H4 (cell line): ENCODE measurements at places on chromosomes 5 and 9. TPM values are rescaled to one million over a fixed set of nuclear protein-coding genes. Genes with fewer than 3 reads are reported as not detected.

DNA sequence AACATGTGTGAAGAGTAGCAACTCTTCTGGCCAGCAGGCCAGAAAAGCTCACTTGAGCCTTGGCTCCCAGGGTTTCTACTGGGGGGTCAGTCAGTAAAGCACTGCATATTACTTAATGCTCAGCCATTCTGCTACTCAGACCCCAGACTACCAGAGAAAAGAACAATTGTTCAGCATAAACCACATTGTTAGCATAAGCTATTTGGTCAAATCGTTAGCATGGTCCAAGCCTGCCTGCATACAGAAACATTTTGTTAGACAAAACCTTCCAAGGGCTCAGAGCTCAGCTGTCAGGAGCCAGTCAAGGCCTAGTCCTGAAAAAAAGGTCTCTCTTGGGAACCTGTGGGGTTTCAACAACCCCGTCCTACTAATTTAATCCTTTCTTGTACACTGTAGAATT is 449.3 kb downstream of the PRR16 start:
- DNase-seq, result no peak

DNA sequence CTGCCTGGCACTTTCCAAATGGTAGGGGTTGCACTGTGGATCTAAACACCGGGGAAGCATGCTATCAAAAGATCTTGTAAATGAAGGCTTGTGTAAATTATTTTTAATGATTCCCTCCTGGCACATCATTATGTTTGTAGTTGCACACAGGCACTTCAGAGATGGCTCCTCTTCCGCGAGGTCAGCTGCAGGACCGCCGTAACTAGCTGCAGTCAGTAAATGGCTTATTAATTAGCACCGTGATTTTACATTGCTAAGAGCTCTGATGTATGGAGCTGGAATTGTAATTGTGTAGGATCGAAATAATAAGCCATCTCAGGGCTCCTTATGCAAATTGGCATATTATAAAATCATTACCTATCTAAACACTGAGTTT is 397.6 kb upstream of the IRX1 start:
- DNase-seq, result no peak

- DNase-seq, result no peak
Observed at GRCh38 chr9:124340219-124341069, 74.8 kb downstream of the PSMB7 start.

DNA sequence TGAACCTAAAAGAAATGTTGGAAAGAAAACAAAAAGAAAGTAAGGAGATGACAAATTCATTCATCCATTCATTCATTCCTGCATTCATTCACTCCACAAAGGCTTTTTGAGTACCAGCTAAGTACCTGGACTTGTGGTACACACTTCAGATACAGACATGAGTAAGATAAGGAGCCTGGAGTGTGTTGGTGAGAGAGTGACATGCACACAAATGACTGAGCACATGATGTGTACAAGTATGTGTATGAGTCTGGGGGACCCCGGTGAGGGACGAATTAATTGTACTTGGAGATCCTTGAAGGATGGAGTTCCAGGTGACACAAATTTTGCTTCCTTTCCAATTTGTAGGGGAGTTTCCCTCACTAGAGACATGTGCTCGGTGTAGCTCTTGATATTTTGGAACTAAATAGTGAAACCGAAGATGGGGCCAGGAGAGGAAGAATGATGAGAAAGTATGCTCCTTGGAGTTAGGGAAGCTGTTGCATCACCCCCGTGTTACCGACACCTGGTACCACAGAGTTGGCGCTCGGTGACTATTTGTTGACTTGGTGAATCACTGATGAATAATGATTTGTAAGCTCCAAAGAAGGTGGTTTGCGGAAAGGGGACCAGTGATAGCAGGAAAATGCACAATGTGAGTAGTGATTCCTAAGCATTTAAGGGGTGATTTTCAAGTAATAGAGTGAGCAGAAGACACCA is 509.8 kb downstream of the CCDC171 start:
- peak; percentile 19 for DNase-seq

GRCh38 chr9:130359819-130360218 is 84.9 kb upstream of the ASS1 start:
- no peak for DNase-seq

DNA sequence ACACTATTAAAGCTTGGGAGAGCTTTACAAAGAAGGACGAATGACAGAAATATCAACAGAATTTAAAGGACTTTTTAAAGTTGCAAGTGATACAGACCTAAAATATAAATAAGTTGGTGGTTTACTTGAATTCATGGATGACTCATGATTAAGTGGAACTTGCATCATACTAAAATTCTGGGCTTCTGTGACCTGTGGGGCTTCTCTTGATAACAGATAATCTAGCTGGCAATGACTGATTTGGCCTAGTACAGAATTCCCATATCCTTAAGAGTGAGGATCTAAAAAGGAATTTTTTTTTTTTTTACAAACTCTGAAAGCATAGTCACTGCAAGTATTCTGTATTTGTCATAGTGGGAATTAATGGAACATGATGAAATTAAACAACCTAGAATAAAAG is 543.7 kb upstream of the SGCD start:
- DNase-seq, result no peak

- no peak for DNase-seq
Observed at GRCh38 chr9:99039505-99040182, 65.3 kb upstream of the TGFBR1 start.

DNA sequence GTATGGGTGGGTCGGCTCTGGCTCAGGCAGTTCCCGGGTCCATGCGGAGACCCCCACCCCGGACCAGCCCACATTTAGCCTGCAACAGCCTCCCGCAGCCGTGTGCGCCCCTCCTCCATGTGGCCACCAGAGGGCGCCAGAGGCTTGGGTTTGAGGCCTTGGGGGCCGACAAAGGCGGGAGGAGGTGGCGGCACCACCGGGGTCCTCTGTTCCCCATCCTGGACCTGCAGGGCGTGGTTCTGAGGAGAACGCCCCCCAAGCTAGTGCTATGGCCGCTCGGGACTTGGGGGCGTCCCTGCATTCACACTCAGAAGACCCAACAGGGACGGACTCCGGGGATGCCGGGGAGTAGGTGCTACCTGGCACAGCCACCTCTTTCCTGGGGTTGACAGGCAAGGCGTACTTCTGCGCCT is 16.5 kb downstream of the ASS1 start:
- DNase-seq, result no peak

DNA sequence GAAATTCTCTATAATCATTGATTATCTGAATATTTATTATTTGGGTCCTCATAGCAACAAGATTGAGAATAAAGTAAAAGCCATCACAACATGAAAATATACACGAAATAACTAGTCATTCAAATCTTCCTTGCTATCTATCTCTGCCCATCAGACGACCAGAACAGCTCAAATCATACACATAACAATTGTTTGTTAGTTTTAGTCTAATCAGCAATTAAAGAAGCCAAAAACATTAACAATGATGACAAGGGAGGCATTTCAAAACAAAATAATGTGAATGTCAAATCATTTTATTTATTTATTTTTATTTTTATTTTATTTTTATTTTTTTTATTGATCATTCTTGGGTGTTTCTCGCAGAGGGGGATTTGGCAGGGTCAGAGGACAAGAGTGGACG is 106.0 kb upstream of the BNC2 start:
- no peak for DNase-seq

DNA sequence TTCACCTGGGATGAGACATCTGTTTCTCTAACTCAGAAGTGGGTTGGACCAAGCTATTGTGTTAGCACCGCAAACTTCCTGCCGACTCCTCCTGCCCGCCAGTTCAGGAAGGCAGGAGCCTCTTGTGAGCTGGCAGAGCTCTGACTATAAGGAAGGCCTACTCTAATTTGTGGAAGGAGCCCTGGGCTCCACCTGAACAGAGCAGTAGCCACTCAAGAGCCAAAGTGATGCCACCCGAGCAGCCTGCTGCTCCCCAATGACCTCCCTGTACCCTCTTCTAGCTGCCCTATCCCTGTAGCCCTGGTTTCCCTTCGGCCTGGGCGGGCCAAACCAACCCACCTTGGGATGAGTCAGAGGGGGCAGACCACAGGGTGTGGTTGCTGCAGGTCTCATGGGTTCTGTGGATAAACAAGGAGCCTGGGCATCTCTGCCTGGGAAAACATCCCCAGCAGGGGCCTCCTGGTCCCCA is 81.6 kb downstream of the PSD2 start:
- DNase-seq, result peak; percentile 64

GRCh38 chr9:121529237-121529987 is 29.8 kb upstream of the GGTA1 start:
- DNase-seq, result peak; percentile 95

GRCh38 chr5:119315516-119315949 is 40.3 kb upstream of the TNFAIP8 start:
- DNase-seq, result peak; percentile 69

- no peak for DNase-seq
Observed at GRCh38 chr9:82808478-82808877, 254.5 kb downstream of the RASEF start.

- DNase-seq, result no peak
Observed at GRCh38 chr5:109961751-109962150, 272.0 kb downstream of the MAN2A1 start.

DNA sequence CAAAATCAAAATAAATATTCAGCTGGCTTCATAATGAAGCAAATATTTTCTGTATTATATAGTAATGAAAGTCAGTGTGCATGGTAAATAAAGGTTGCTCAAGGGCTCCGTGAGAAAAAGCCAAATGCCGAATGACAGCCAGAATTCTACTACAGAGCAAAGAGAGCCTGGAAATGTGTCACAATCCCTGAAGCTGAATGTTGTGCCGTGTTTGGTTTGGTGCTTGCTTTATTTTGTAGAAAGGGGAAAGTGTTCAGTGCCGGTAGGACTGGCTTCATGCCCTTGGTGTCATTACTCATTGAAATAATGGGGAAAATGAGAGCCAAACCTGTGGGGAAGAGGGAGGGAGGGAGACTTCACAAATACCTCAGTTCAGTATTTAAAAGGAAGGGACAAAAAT is 26.8 kb upstream of the ADAMTSL1 start:
- DNase-seq, result no peak

DNA sequence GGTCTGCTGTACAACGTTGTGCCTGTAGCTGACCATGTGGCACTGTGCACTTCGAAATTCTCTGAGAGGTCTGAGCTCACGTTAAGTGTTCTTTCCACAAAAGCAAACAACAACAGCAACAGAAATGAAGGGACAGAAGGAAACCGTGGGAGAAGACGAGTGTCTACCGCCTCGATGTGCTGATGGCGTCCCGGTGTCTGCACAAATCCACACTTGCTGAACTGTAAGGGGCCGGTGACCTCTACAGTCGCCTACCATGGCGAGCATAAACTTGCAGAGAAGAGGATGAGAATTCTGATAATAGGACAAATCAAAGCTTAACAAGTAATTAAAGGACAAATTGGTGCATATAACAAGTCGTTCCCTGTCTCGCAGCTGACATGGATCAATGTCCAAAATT is 114.0 kb downstream of the ADAMTS2 start:
- no peak for DNase-seq

DNA sequence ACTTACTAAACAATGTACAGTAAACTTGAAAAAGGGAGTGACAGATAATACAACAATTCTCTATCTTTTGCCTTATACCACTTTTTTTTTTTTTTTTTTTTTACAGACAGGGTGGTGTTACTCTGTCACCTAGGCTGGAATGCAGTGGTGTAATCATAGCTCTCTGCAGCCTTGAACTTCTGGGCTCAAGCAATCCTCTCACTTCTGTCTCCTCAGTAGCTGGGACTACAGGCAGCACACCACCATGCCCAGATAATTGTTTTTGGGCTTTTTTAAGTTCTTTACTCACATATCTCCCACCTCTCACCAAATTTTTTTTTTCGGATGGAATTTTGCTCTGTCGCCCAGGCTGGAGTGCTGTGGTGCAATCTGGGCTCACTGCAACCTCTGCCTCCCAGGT is 171.9 kb upstream of the SLC12A2 start:
- DNase-seq, result no peak

- DNase-seq, result peak; percentile 55
Observed at GRCh38 chr9:95131023-95131943, 186.2 kb downstream of the FANCC start.

DNA sequence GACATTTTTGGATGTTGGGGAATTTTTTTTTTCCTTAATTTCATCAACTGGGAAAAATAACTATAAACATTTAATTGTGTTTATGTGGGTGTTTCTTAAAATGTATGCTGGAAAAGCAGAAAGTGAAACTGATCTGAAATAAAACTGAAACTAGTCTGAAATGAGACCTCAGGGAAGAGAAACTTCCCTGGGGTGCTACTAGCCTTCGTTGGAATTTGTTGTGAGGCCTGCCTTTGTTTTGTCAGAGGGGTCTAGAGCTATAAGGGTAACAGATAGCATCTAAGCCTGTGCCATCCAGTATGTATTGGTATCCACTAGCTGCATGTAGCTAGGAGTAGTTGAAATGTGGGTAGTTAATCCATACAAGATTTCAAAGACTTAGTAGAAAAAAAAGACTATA is 10.4 kb downstream of the ZNF618 start:
- DNase-seq, result peak; percentile 18

DNA sequence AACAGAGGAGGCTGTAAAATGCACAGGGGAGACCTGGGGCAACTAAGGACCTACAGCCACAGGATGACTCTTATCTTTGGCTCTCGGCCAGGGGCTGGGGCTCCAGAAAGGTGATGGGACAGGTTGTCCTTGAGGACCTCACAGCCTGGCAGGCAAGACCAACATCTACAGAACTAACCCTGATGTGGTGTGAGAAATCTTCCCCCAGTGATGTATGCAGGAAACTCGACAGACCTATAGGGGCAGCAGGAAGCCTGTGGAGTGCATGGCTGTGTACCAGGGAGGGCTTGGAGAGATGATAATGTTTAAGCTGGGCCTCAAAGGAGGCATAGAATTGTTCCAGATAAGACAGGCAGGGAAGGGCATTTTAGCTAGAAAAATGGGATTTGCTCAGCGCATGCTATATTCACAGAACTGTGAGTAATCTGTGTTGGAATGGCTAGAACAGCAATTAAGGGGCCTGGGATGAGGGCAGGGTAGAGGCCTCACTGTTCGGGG is 68.5 kb upstream of the SLC25A51 start:
- DNase-seq, result no peak

GRCh38 chr5:127951791-127952190 is 131.8 kb upstream of the SLC12A2 start:
- DNase-seq, result no peak

GRCh38 chr5:104937598-104937997 is 1375.0 kb upstream of the NUDT12 start:
- no peak for DNase-seq

The UBQLN1 gene
- 89.6 and 94.6 TPM in 2 replicates for total RNA-seq

The PDLIM7 gene
- 127 and 138 TPM in 2 replicates for total RNA-seq

The ROR2 gene
- total RNA-seq, result 1.5 and 1.8 TPM in 2 replicates

The FAM221B gene
- not detected in 2 replicates for total RNA-seq

The ARL14EPL gene
- 1.3 TPM in 1 of 2 replicates, not detected in the other for total RNA-seq

The C5orf52 gene
- total RNA-seq, result not detected in 2 replicates

The FLT4 gene
- 0.04 TPM in 1 of 2 replicates, not detected in the other for total RNA-seq

The MYOT gene
- not detected in 2 replicates for total RNA-seq

The TICAM2 gene
- total RNA-seq, result 0.16 and 4.5 TPM in 2 replicates

The TMED9 gene
- total RNA-seq, result 151 and 191 TPM in 2 replicates

The ANKRD20A1 gene
- 0.10 and 0.97 TPM in 2 replicates for total RNA-seq

The C9orf153 gene
- not detected in 2 replicates for total RNA-seq

The FCN2 gene
- not detected in 2 replicates for total RNA-seq

The ADAMTS19 gene
- 39.3 and 45.1 TPM in 2 replicates for total RNA-seq

The MZB1 gene
- not detected in 2 replicates for total RNA-seq
